ENCODE measurements at places on chromosomes 2 and 18.
A peak's percentile ranks its signal among the peaks of the same experiment; 100 is the strongest.

GRCh38 chr18:34219651-34220050, 5.1 kb downstream of the NOL4 start:
- no peak for DNase-seq

DNA sequence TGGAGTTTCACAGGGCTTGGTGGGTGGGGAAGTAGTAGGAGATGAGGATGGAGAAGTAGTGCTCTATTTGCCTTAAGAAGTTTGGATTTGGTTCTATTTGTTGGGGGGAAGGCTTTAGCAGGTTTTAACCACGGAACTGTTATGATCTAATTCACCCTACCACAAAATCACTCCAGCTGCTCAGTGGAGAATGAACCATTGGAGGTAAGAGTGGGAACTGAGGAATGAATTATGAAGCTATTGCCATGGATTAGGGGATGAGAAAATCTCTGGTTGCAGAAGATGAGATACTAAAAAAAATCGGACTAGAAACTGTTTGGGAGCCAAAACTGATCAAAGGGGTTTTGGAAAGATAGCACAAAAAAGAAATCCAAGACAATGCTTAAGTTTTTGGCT, 488.9 kb downstream of the DLGAP1 start:
- DNase-seq, result no peak

DNA sequence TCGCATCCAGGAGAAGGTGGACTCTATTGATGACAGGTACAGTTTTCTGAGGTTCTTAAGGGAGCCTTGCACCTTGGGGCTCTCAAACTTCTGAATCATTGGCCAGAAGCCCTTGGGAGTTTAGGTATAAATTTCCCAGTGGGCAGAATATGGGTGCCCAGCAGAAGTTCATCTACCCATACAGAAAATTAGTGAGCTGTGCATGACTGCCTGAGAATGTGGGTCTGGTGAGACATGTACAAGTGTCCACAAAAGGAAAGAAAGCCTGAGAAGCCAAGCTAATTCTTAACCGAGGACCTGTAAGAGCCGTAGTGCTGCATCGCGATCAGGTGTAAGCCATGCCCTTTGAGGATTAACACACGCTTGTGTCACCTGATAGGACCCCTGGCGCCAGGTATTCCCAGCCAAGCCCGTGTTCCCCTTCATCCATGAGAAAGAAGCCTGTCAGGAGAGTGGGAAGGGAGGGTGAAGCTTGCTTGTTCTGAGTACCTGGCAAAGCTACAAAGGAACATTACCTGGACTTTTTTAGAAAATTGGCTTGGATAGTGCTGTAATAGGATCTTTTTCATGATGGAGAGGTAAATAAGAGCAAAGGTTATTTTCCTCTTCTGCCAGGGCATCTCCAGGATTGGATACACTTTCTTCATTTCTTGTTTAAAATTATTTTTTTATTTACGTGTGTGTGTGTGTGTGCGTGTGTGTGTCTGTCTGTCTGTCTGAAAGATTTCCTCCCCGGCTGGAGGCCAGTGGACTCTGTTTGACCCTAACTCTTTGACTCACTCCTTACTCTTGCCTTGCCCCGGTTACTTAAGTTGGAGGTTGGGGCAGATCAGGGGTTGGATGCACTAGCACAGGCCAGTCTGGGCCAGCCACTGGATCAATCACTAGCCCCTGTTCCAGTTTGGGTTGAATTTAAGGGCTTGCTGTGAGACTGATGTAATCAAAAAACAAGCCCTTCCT, 90.4 kb upstream of the EML6 start:
- DNase-seq, result no peak

- DNase-seq, result no peak
These were observed 13.5 kb downstream of the INPP4A start for GRCh38 chr2:98458207-98458606.

- no peak for DNase-seq
These were observed 96.3 kb downstream of the ARMC9 start for GRCh38 chr2:231294571-231295362.

DNA sequence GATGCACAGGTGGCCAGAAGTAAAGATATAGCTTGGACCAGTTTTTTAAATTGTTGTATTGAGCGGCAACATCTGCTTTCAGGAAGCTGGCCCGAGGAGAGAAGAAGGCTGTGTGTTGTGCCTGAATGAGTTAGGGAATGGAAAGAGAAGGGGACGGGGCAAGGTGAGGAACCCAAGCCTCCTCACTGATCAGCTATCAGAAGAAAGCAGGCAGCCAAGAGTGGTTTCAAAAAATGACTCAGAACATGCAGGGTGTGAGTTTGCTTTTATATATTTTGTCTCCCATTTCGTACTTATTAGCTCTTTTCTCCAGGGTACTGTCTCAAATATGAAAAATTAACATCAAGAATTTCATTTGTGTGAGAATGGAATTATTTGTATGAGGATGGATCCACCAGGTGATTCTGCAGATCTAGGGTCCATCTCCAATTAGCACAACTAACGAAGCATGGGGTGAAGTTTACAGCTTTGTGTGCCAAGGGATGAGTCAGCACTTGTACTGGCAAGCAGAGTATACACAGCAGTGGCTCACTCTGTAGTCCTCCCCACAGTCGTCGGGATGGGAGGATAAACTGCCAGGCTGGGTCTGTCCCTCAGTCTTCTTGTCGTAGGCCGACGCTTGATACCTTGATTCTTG, 175.7 kb downstream of the PIEZO2 start:
- no peak for DNase-seq

DNA sequence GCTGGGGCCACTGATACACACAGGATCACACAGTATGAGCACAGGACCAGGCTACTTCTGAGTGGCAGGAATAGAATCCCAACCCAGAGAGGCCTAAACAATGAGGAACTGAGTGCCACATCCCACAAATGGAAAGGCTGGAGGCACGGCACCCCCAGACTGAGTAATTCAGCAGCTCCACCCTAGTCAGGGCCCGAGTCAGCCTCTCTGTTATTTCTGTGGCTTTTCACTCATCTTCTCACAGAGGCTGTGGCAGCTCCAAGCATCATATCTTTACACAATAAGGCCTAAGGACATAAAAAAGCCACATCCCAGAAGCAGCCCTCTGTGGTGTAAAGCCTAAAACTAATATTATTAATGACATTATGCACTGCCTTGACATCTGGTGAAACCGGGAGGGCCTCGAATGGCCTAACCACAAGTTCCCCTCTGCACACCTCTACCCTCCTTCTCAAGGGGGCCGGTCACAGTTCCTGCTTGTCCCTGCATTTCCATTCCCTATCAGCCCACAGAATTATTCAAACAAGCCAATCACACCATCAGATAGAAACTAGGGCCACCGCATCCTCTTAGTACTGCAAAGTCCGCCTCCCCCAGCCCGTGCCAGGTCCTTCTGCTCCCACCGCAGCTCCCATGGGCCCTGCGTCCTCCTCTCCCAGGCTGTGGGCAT, 12.5 kb upstream of the MAL start:
- DNase-seq, result no peak

GRCh38 chr2:184053326-184053725, 545.0 kb upstream of the ZNF804A start:
- no peak for DNase-seq

DNA sequence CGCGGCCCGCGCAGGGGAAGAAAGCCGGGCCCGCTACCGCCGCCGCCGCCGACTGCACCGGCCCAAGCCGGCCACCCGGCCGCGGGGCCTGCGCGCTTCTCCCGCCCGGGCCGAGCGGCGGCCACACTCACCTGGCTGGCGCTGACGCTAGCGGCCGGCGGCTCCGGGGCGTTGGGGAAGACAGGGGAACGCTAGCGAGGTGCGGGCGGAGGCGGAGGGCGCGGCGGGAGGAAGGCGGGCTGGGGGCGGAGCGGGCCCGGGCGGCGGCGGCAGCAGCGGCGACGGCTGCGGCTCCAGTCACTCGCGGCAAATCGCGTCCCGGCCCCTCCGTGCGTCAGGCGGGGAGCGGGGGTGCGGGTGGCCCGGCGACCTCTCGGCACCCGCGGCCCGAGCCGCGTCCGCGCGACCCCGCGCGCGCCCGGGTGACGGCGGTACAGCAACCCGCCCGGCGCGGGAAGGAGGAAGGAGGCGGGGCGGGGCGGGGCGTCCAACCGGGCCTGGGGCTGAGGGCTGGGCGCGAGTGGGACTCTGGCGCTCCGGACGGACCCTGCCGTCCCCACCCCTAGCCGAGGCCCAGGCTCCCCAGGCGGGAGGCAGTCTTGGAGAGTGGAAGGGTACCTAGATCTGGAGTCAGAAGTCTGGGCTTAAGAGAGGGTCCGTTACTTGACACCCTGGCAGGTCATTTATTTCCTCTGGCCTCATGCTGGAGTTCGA, at the start of gene SESTD1:
TSS of gene SESTD1 (minus strand) at position 465 of the 714 bp plus-strand sequence. CDS start 72,991 bp downstream, outside the sequence.
- DNase-seq, result peak; percentile 32

DNA sequence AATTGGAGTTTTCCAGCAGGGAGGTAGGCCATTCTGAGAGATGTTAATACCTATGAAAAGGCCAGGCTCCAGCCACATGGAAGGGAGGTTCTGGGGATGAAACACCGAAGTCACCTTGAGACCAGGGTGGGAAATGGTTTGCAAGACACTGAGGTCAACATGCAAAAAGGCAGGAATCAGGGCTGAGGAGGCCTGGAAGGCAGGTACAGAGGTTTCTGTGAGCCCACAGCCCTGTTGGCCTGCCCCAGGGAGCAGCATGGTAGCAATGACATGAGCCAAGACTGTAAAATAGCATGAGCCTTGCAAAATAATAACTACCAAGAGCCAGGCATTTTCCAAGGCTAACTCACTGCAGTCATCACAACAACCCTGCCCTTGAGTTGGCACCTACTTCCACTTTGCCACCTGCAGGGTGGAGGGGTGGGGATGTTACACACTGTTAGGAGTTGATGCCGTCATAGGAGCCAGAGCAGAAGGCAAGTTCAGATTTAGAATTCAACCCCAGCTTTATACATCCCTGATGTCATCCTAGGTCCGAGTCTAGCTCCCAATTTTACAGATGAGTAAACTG, 61.3 kb downstream of the ZBTB7C start:
- DNase-seq, result no peak

GRCh38 chr18:68472701-68473295, 242.1 kb downstream of the TMX3 start:
- DNase-seq, result no peak

GRCh38 chr18:50563376-50563775, 3.5 kb downstream of the MAPK4 start:
- no peak for DNase-seq

DNA sequence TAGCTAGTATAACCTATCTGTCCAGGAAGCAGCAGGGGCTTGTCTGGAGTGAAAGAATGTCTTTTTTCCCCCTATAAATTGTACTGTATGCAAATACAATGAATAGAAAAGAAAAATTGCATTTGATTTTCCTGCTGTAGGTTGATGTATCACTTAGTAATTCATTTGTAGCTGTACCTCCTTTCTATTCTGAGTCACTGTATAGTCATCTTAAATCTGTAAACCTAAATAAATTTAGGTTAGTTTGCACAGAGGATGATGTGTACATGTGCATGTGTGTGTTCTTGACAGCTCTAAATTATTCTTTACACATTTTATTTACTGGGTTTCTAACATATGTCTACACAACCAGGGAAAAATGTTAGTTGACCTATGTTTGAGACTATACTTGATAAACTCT, 478.7 kb upstream of the CNTNAP5 start:
- no peak for DNase-seq

DNA sequence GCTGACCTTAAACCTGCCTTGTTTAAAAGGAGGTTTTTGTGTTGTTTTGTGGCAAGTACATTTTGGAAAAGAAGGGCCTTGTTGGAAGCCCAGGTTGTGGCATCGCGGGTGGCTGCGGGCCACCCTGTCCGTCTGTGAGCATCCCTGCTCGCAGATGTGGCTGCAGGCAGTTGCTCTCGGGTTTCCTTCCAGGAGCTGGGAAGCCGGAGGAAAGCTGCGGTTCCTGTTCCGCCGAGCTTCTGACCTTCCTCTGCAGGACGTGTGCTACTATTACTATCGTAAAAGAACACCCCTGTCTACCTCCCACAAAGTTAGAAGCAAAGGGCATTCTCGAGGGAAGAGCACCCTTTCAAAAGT, 766 bp downstream of the MFF start:
- DNase-seq, result no peak

DNA sequence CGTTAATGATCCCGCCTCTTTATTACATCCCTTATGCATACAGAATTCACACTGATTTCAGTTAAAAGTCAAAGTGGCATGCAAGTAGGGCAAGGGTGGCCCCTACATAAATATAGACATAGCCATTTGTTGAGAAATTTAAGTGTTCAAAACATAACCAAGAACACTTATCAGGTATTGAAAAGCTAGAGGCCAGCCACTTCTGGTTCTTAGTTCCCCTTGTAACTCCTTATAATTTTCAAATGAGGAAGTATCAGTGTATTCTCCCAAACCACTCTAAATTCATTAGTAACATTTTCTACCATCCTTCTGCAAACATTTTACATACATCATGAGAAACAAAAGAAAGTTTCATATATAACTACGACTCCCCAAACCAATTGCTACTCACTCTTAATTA, 5.8 kb upstream of the ARL5A start:
- no peak for DNase-seq

- DNase-seq, result no peak
These were observed 8.6 kb downstream of the VRK2 start for GRCh38 chr2:58055033-58055786.

DNA sequence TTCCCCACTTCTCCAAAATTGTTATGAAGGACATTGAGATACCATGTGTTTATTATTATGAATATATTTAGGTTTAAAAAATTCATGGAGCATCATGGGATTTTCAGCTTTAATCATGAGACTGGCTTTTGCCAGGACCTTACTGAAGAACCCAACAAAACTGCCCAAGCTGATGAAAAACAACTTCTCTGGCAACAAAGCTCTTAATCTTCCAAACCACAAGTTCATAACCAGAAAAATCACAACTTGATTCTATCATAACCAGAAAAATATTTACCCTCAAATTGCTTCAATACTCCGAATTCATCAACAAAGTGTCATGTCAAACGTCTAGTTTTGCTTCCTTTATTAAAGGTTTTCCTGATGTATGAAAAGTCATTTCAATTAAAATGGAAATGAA, 971.8 kb upstream of the ACVR2A start:
- no peak for DNase-seq

DNA sequence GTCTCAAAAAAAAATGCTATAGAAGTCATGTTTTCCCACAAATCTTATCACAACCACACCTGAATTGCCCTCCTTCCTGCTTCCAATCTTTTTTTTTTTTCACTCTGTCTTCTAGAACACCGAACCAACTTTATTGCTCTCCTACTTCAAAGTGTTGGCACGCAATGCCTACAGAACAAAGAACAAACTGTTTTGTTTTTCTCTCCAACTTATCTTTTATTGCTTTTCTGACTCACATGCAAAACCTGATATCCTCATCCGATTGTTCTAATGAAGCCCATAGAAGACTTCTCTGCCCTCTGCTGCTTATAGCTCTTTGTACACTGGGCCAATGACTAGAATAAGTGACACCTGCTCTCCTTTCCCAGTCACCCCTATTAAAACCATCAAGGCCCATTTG, 602.8 kb downstream of the EPHA4 start:
- DNase-seq, result no peak

- DNase-seq, result no peak
These were observed 272.8 kb downstream of the FIGN start for GRCh38 chr2:163462993-163463392.

DNA sequence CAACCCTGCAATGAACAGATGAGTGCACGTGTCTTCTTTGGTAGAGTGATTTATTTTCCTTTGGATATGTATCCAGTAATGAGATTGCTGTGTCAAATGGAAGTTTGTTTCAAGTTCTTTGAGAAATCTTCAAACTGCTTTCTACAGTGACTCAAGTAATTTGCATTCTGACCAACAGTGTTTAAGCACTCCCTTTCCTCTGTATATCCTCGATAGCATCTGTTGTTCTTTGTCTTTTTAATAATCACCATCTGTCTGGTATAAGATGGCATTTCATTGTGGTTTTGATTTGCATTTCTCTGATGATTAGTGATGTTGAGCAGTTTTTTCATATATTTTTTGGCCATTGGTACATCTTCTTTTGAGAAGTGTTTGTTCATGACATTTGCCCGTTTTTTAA, 1608.3 kb upstream of the ZEB2 start:
- no peak for DNase-seq

GRCh38 chr18:59769129-59769865, 72.1 kb upstream of the CCBE1 start:
- DNase-seq, result no peak

Measured in stimulated activated CD4-positive, alpha-beta T cell treated with anti-CD3 and anti-CD28 coated beads, Interleukin-1b, Interleukin-23, amount 100 ng/mL, for 24 hours (primary cell).